ENCODE measurements at places on chromosomes 7 and 10.
A peak's percentile ranks its signal among the peaks of the same experiment; 100 is the strongest.

GRCh38 chr7:81691199-81691821, 78.5 kb downstream of the HGF start:
- no peak for DNase-seq

- DNase-seq: no peak
Measured at GRCh38 chr7:341841-342638, 52.1 kb downstream of the FOXL3 start.

GRCh38 chr10:59337201-59337652, 25.1 kb downstream of the FAM13C start:
- DNase-seq: no peak

- DNase-seq: no peak
Measured at GRCh38 chr7:69787736-69788431, 189.6 kb downstream of the AUTS2 start.

- peak; percentile 82 for DNase-seq
Measured at GRCh38 chr7:139673230-139673629, 104.6 kb downstream of the HIPK2 start.
